AG10803 (cell line): ENCODE measurements at places on chromosomes 11 and 22.

- no peak for DNase-seq
Measured at GRCh38 chr11:46485856-46486443, 94.4 kb upstream of the CHRM4 start.

DNA sequence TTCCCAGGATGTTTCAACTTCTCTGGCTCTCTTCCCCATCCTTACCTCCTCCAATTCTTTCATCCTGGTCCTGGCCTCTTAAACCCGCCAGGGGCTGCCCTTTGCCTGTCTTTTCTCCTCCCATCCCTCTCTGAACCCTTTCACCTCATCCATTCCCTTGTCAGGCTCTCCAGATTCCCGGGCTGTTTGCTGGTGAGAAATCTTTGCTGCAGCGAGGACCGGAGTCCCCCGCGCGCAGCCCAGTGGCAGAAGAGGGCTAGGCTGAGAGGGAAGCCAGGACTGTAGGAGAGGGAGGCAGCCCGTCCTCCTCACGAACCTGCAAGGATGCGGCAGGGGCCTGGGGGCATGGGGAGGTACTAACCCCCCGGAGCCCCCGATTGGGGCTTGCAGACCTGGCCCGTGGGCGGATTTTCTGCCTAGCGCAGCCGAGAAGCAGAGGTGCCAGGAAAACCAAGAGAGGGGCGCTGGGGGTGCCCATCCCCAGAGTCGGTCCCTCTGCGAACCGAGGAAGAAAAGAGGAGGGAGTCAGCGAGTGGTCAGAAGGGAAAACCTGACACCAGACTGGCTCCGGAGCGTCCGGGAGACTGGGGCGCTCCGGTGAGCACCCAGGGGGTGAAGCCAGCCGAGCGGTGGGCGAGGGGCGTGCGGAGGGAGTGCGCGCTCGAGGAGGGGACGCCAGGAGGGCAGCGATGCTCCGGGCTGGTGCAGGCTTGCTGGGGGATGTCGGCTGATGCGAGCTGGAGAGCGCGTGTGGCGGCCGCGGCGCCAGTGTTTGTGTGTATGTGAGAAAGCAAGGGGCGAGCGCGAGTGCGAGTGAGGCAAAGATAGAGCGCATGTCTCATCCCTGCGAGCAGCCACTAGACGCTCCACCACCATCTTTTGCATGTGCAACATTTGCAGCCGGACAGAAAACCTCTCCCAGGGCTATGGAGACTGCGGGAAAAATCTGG is at the start of gene GRIA4:
Gene GRIA4, plus strand, starts transcription at position 242 of the 950 bp plus-strand sequence. CDS start 925 bp downstream, outside the sequence.
- DNase-seq = peak; percentile 38

DNA sequence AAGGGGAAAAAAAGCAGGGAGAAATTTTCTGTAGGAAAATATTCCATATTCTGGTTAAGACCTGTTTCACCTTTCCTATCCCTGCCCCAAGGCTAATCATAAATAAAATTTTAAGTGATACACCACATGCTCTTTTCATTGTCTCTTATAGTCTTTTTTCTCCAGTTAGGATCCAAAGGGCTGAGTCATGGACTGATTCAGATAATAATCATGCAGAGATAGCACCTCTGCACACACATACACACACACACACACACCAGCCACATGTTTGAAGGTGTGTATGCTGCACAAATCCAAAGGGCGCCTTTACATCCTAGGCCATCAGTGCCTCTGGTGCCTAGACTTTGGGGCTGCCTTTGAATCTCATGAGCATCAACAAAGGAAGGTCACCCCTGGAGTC is 35.5 kb upstream of the CWF19L2 start:
- DNase-seq = peak; percentile 52

- peak; percentile 39 for DNase-seq
Measured at GRCh38 chr11:111707039-111707690, 59.0 kb downstream of the PPP2R1B start.

DNA sequence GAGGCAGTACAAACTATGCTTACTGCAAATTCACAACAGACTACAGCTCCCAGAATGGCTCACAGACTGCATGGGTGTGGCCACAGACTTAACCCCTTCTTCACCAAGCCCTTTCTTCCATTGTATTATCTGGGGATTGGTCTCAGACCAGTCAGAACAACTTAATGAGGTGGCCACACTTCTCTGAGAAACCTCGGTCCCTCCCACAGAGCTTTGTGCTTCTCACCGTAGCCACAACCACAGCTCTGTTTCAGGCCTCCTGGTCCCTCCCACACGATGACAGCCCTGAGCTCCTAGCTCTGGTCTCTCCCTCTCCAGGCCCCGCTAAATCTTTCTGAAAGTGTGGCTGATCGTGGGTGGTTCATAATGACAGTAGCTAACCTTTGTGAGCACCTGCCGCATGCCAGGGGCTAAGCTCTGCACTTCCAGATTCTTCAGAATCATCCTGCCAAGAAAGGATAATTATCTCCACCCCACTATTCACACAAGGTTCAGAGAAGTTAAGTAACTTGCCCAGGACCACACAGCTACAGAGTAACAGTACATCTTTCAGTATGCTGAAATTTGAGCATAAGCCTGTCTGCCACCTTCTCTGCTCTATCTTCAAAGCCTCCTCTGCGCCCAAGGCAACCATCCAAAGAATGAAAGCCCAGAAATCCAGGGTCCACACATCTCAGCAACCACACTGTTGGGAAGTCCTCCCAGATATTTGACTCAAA is 5.4 kb downstream of the PDE2A start:
- no peak for DNase-seq

GRCh38 chr11:58919561-58919960 is 19.7 kb upstream of the GLYATL1 start:
- DNase-seq = peak; percentile 76

- peak; percentile 71 for DNase-seq
Measured at GRCh38 chr11:126544108-126545056, 188.9 kb downstream of the ST3GAL4 start.

DNA sequence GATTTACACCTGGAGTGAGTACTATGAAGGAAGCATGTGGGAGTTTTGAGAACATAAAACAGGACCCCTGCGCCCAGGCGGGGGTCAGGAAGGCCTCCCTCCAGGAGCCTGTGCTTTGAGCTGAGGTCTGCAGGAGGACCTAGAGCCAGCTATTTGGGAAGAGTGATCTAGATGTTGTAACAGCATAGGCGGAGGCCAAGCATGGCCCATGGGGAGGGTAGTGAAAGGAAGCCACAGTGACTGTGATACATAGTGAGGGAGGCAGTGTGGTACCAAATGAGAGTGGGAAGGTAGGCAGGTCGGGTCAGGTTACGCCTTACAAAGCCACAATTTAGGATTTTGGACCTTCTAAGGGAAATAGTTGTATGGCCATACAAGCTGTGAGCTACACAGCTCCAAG is 147.5 kb downstream of the PARVA start:
- DNase-seq = no peak

DNA sequence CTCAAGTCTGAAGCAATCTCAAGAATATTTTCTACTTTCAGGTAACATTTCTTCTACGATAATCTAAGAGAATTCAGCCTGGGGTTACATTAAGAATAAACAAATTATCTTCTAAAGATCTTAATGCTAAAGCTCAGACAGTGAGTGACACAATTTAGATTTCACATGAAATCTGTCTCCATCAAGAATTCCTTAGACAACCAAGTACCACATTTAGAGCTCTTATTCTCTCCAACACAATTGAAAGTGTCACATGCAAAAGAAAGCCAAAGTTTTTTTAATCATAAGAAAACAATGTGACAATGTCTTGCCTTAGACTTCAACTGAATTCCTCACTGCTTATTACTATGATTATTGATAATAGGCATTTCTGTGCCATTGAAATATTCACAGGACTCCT is 60.7 kb upstream of the FAT3 start:
- DNase-seq = no peak

GRCh38 chr11:48093795-48094642 is 113.7 kb downstream of the PTPRJ start:
- DNase-seq = peak; percentile 17
